Activated T-helper 1 cell treated with anti-CD3 and anti-CD28 coated beads, Interleukin-12 subunit alpha, Interleukin-12 subunit beta, Interleukin-2, Interleukin-4 antibody, amounts not matched to agents 30 ng/mL and 10 ng/mL and 1 ng/mL, durations not matched to agents 14 hours and 24 hours and 36 hours (primary cell): ENCODE measurements at places on chromosomes 3 and 15. TPM values are rescaled to one million over a fixed set of nuclear protein-coding genes. Genes with fewer than 3 reads are reported as not detected.

The FBN1 gene
- 0.47 and 0.61 TPM in 2 replicates for total RNA-seq

GRCh38 chr15:70213794-70214193, 116.1 kb upstream of the TLE3 start:
- no peak overlapping the region for H3K4me3 ChIP-seq
- DNase-seq = no peak
- no peaks in the 10 kb centered on the region for H3K4me1 ChIP-seq
- H3K36me3 ChIP-seq = no peaks in the 10 kb centered on the region

DNA sequence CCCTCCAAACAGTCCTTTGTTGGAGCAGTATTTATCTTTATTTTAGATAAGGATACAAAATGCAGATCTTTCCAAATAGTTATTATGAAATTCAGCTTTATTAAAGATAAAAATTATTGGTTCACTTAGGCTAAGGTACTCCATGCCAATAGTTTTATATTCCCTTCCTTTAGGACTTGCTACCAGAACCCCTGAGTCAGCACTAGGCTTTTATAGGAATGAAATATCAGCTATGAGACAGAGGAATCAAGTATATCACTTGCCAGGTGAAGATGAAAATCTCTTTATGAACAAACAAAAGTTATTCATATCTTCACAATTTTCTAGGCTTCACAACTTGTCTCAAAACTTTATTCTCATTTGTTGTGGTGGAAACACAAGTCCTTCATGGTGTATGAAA, 221.5 kb downstream of the POLQ start:
- H3K4me1 ChIP-seq = no peaks in the 10 kb centered on the region
- no peaks in the 10 kb centered on the region for H3K27me3 ChIP-seq
- DNase-seq = no peak
- no peak overlapping the region for H3K4me3 ChIP-seq
- H3K36me3 ChIP-seq = no peaks in the 10 kb centered on the region

- peaks cover 4% of the 10 kb centered on the region for H3K4me1 ChIP-seq
- DNase-seq = no peak
- H3K36me3 ChIP-seq = no peaks in the 10 kb centered on the region
- H3K4me3 ChIP-seq = no peak overlapping the region
Observed at GRCh38 chr3:113140876-113141275, 70.5 kb upstream of the BOC start.

The NANOGP8 gene
- total RNA-seq = not detected in 2 replicates

GRCh38 chr15:83837945-83838571, 184.1 kb downstream of the ADAMTSL3 start:
- H3K4me1 ChIP-seq = no peaks in the 10 kb centered on the region
- H3K27ac ChIP-seq = no peak overlapping the region
- no peaks in the 10 kb centered on the region for H3K36me3 ChIP-seq
- no peak for DNase-seq
- no peak overlapping the region for H3K4me3 ChIP-seq

The PARP15 gene
- total RNA-seq = 12.8 and 13.2 TPM in 2 replicates

GRCh38 chr3:127206611-127207516, 13.9 kb downstream of the PRR23E start:
- no peaks in the 10 kb centered on the region for H3K4me1 ChIP-seq
- H3K27ac ChIP-seq = no peak overlapping the region
- H3K36me3 ChIP-seq = no peaks in the 10 kb centered on the region
- H3K4me3 ChIP-seq = no peak overlapping the region

- H3K27me3 ChIP-seq = peaks cover 5% of the 10 kb centered on the region
- no peak overlapping the region for H3K27ac ChIP-seq
- peaks cover 5% of the 10 kb centered on the region for H3K4me1 ChIP-seq
Observed at GRCh38 chr3:106826791-106827311, 550.4 kb upstream of the CCDC54 start.

DNA sequence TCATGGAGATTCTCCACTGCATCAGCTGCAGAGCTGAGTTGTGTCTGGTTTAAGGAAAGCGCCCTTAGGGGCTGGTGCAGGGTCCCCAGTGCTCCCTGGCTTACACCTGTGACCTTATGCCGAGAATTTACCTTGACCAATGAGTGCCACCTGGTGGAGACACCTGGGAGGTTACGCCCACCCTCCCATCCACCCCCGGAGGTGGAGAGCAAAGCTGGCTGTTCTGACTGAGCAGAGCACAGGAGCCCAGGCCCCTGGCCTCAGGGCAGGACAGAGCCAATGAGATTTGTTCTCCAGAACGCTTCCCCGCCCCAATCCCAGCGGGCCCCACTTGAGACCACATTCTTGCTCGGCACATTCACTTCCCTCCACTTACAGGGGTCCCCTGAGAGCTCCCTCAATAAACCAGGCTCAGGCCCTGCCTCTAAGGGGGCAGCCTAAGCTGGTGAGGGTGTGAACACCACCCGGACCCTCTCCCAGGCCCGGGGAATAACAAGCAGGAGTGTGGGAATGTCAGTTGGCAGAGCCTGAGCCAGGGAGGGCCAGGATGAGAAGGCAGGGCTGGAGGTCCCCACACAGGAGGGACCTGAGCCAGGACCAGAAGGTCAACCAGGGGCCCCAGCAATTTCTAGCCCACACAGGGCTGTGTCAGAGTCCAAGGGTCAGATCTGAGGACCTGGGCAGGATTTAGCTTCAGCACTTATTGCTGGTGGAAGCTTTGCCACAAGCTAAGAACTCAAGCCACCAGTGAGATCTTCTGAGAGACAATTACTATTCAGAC, 117.1 kb downstream of the TPRA1 start:
- no peak overlapping the region for H3K27ac ChIP-seq
- H3K27me3 ChIP-seq = peaks cover 8% of the 10 kb centered on the region
- no peaks in the 10 kb centered on the region for H3K4me1 ChIP-seq
- H3K36me3 ChIP-seq = no peaks in the 10 kb centered on the region
- DNase-seq = no peak
- no peak overlapping the region for H3K4me3 ChIP-seq

GRCh38 chr15:66937588-66937987, 127.8 kb upstream of the SMAD3 start:
- no peak overlapping the region for H3K27ac ChIP-seq
- peaks cover 7% of the 10 kb centered on the region for H3K27me3 ChIP-seq
- no peak for DNase-seq
- no peaks in the 10 kb centered on the region for H3K36me3 ChIP-seq
